ENCODE measurements at places on chromosomes 5 and 9.

GRCh38 chr5:121273833-121274433 is 577.7 kb upstream of the FTMT start:
- no peak for DNase-seq

GRCh38 chr9:108615152-108615551 is 240.6 kb downstream of the ACTL7B start:
- no peak for DNase-seq

- no peak for DNase-seq
Measured at GRCh38 chr5:169795338-169795737, 158.3 kb downstream of the DOCK2 start.

- DNase-seq: no peak
Measured at GRCh38 chr9:127973169-127974000, 7.4 kb downstream of the EEIG1 start.

- DNase-seq: no peak
Measured at GRCh38 chr9:83620841-83621636, 1.9 kb upstream of the IDNK start.

- no peak for DNase-seq
Measured at GRCh38 chr5:6202149-6202967, 176.0 kb downstream of the MED10 start.

DNA sequence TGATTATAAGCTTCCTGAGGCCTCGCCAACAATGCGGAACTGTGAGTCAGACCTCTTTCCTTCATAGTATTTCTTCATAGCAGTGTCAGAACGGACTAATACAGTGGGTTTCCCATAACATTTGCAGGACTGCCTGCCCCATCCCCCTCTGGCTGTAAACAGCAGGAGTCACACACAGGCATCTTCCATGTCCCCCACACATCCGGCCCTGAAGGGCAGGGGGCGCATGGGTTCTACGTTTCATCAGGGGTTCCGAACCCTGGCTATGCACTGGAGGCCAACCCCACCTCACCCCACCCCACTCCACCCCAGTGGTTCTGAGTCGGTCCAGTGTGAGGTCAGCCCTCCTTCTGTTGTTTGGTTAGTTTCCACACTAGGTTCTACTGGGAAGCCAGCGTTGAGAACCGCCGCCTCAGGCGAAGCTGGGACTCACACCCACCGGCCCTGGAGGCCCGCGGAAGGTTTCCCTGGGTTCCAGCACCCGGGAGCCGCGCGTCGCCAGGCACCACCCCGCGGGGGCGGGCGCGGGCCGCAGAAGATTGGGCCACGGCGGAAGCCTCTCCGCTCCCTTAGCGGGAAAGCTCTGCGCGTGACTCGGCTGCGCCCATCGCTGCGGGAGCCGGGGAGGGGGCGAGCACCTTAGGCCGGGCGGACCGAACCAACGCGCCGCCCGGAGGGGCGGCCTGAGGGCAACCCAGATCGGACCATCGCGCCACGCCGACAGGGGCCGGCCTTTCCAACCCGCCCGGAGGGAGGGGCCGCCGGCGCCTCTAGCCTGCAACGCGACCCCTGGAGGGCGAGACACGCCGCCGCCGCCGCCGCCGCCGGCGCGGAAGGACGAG is at the start of gene RUSC2:
Gene RUSC2, plus strand, starts transcription at position 799 of the 842 bp plus-strand sequence. CDS start 56,411 bp downstream, outside the sequence.
- DNase-seq: peak; percentile 85

GRCh38 chr5:43514471-43514815 is 505 bp downstream of the C5orf34 start:
- DNase-seq: no peak

- no peak for DNase-seq
Measured at GRCh38 chr5:174189654-174190541, 144.4 kb downstream of the NSG2 start.

DNA sequence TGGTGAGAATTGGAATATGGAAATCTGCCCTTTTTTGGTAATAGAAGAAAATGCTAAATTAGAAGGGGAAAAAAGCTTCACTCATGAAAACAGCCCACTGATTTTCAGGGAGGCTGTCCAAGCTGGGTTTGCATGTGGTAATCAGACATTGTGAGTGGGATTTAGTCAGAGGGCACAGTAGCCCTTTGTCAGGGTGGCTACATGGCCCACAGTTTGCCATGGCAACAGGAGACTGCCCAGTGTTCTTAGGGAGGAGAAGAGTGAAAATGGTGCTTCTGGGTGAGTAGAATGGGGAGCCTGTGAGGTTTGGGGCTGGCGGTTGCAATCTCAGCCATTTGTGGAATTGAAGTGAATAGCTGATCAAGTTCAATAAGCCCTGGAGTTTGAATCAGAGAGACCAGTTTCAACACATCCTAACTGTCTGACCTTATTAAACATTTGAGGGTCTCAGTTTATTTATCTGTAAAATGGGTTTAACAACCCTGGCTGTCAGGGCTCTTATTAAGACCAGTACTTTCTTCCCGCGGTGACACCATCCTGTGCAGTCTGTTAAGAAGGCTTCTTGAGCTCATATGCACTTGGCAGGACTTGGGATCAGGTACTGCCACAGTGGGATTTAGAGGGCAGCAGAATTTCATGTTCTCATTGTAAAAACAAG is 107.6 kb upstream of the TNC start:
- no peak for DNase-seq

- DNase-seq: no peak
Measured at GRCh38 chr5:37840053-37841034, 503 bp upstream of the GDNF start.

- no peak for DNase-seq
Measured at GRCh38 chr5:139759219-139759721, 36.3 kb upstream of the PSD2 start.

- DNase-seq: no peak
Measured at GRCh38 chr9:22203371-22204138, 194.4 kb upstream of the CDKN2B start.

DNA sequence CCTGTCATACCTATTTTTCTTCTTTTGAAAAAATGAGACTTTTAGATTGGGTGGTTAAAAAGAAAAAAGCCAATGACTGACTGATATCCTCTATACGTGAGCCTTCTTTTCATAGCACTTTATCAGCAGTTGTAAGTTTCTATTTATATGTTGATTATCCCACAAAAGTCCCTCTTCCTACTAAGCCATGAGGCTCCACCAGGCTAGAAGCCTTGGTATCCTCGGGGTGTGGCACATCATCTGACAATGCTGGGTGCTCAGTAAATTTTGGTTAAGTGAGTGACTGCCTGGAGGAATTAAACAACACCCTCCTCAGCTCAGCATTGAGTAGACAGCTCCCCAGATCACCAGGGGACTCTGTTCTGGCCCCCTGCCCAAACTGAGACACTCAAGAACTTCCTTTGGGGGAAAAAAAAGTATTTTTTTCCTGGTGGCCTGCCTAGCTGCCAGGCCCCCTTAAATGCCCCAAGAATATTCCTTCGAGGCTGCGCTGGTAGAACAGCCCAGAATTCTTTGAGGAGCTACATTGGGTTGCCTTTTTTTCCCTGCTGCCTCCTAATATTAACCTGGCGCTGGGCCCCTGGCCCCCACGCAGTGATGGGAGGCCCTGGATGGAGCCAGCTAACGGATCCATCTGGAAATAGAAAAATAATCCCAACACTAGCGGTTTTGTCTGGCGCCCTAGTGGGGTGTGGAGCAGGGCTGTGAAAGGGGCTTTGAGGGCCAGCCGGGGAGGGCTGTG is 23.4 kb upstream of the COL27A1 start:
- no peak for DNase-seq

GRCh38 chr5:134551901-134552300 is 26.4 kb downstream of the JADE2 start:
- DNase-seq: no peak

DNA sequence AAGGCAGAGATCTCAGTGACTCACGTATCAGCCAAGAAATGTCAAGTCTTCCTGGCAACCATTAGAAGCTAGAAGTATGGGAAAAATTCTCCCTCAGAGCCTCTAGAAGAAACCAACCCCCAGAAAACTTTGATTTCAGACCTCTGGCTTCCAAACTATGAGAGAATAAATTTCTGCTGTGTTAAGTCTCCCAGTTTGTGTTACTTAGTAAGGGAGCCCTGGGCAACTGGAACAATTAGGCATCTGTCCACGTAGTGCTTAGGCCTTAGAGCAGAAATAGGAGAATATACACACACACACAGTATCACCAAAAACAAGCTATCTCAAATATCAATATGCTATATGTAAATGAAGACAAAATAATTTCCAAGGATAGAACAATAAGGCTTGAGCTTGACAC is 894.8 kb upstream of the CDH10 start:
- no peak for DNase-seq

DNA sequence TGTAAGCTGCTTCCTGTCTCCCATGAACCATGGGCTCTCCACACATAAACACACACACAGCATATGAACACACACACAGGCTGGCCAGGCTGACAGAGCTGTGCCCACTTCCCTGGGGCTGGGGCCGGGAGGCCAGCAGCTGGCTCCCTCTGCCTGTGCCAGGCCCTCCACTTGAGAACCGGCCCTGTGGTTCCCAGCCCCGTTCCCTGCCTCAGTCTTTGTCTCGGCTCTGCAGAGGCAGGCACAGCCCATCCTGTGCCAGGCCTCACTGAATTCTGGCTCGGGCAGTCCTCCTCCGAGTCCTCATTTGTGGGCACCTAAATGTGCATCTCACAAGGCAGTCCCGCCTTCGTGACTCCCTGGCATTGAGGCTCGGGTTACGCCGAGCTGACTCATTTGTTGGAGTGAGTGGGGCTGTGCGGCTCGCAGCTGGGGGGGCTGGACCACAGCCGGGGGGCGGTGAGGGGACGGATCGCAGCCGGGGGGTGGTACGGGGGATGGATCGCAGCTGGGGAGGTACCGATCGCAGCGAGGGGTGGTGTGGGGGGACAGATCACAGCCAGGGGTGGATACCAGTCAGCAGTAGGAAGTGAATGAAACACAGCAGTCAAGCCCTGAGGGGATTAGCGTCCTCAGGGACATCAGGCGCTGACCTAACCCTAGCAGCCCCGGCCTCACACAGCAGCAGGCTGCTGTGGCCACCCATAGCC is 72.3 kb downstream of the PSMB7 start:
- peak; percentile 76 for DNase-seq

GRCh38 chr9:5563417-5563815 is 53.1 kb downstream of the PDCD1LG2 start:
- no peak for DNase-seq

- DNase-seq: no peak
Measured at GRCh38 chr5:100576217-100576751, 41.1 kb downstream of the FAM174A start.

- no peak for DNase-seq
Measured at GRCh38 chr5:73365301-73365853, 83.2 kb downstream of the FOXD1 start.

DNA sequence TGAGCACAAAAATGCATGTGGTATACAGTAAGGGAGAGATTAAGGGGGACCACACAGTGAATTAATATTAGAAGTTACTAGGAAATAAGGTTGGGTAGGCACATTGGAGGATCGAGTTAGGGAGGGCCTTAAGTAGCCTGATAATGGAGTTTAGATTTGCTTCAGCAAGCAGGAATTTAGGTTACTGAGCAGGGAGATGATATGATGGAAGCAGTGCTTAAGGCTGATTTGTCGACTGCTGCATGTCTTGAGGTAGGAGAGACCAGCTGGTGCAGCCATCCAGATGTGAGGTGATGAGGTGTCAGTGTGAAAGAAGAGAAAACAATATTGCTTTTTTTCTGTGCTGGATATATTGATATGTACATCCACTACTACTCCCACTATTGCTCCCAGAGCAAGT is 55.2 kb upstream of the ACTBL2 start:
- no peak for DNase-seq

DNA sequence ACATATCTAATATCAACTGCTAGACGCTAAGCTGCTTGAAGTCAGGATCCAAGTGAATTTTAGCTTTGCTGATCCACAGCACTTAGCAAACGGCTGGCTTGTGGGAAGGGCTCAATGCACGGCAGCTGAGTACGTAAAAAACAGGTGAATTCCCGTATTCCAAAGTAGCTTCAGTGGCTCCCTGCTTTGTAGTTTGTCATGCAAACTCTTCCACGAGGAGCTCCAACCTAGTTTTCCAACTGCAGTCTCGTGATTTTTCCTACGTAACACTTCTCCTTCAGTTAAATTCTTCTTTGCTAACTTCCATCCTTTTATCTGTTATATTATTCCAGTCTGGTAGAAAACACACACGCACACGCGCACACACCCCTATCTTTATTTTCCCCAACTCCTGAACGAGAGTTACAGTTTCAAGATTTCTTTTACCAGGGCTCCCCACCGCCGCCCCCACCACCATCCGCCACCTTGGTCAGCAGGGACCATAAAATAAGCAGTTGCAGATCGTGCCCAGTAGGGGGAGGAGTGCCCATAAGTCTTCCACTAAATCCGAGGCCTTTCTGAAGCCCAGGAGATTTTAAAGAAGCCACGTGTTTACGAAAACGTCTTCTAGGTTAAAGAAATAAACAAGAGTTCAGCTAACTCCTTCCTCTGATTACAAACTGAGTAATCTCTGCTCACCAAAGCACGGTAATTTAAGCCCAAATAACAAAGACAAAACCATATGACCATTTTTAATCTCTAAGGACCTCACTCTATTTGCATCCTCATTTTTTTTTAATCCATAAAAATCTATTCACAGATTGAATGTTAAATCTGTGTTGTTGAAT is 34.8 kb upstream of the TRIO start:
- DNase-seq: peak; percentile 60

DNA sequence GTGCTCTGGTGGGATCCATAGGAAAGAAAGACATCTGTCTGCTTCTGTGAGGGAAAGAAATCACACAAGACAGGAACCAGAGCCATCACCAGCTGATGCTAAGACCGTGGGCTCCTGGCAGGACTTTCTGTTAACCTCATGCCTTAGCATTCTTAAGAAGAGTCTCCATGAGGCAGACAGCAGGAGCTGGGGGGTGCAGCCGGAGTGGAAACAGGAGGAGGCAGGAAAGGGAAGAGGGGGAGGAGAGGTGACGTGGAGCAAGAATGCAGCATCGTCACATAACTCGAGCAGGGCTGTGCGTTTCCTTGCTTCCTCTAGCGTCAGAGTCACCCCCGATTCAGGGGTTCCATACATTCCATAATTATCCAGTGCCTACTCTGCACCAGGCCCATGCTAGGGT is 53.6 kb downstream of the ERGIC1 start:
- peak; percentile 89 for DNase-seq

GRCh38 chr5:13252699-13253098 is 691.8 kb downstream of the DNAH5 start:
- DNase-seq: no peak

DNA sequence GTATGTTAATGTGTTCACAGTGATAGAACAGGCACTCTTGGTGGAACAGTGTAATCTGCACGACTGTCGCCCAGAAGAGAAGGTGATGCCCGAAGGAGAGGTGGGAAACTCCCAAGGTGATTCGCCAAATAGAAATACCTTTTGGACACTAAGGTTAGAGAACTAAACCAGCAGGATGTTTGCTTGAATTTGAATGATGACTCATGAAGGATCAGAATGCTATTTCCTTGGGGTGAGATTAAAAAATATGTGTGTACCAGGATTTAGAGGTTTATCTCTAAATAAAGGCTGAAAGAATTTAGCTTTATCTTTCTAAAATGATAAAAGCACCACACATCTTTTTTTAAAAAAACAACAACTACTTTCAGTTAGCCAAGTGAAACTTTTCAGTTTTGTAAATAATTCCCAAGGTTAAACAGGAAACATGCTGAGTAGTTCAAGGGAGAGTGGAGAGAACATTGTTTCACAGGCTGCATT is 297.4 kb upstream of the TAS2R1 start:
- no peak for DNase-seq

All from uterus (tissue), 4 donors.